ENCODE measurements at places on chromosomes 5 and 9.

DNA sequence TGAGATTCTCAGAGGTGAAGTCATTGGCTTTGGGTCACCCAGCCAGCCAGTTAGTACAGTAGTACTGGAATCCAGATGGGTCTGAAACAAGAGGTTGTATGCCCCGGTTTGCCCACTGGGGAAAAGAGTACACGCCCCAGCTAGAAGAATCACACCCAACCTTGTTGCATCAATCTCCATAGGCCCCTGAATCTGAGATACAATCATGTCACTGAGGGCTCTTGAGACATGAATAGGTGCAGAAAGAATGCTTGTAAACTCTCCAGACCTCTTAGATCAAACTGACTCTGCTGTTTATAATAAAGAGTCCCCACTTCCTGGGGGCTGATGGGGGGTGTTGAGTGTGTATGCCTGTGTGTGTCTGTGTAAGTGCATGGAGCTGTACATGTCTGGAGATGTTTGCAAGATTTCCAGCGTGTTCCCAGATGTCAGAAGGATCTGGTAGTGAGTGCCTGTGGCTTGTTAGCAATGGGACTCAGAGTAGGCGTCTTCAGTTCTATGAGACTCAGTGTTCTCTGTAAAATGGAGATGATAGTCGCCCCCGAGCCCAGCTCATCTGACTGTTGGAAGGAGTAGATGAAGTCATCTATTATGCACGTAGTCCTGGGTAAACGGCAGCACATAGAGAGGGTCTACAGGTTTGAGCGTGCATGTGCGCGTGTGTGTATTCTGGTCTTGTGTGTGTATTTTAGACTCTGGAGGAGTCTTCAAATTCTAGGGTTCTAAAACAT is 48.2 kb downstream of the COL27A1 start:
- DNase-seq = no peak

GRCh38 chr5:42301349-42301748 is 121.9 kb upstream of the GHR start:
- no peak for DNase-seq

GRCh38 chr9:9016597-9016996 is 1217.0 kb upstream of the DMAC1 start:
- no peak for DNase-seq

GRCh38 chr9:72826996-72827949 is 125.6 kb downstream of the ALDH1A1 start:
- no peak for DNase-seq

GRCh38 chr5:178535299-178536175 is 54.7 kb downstream of the COL23A1 start:
- DNase-seq = no peak

GRCh38 chr5:62653001-62653863 is 74.6 kb downstream of the LRRC70 start:
- no peak for DNase-seq

- DNase-seq = no peak
Measured at GRCh38 chr5:9474219-9475002, 71.5 kb downstream of the SEMA5A start.

GRCh38 chr9:93903886-93904648 is 51.1 kb downstream of the BARX1 start:
- DNase-seq = no peak

- DNase-seq = no peak
Measured at GRCh38 chr5:56025151-56025885, 30.6 kb upstream of the IL6ST start.

GRCh38 chr5:169599451-169599850 is 15.9 kb downstream of the SPDL1 start:
- no peak for DNase-seq

GRCh38 chr5:95445995-95446394 is 54.8 kb downstream of the FAM81B start:
- no peak for DNase-seq

DNA sequence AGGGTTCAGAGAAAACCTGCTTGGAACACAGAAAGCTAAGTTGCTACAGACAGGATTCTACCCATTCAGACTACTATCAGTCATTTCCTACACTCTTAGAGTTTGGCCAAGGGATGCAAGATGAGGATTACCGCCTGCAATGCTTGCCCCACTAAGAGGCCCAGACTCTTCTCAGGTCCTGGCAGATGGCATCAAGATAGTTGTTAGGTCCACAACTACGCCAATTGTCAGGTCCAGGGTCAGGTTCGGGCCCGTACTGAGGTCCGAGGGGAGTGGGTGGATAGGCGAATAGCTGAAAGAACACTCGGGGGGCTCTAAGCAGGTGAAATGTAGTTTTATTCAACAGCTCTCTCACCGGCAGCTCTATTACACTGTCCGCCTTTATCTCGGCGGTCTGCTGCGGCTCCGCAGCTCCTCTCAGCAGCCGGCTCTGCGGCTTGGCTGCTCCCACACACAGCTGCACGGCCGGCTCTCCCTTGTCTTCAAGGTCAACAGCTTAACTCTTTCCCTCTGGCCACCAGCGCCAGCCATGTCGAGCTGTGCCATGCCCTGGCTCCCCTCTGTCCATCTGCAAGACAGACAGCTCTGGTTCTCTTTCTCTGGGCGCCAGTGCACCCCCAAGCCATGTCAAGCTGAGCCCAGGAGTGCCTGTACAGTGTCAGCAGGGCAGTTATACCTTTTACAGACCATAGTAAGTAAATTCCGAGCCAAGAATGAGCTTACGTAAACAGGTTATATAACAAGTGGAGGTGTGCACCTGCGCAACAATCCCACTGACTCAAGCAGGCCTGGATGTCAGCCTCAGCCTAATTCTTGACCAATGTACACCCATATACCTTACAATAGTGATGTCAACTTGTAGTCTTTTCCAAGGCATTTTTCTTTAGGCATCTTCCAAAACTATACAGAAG is 24.0 kb downstream of the ENC1 start:
- no peak for DNase-seq

DNA sequence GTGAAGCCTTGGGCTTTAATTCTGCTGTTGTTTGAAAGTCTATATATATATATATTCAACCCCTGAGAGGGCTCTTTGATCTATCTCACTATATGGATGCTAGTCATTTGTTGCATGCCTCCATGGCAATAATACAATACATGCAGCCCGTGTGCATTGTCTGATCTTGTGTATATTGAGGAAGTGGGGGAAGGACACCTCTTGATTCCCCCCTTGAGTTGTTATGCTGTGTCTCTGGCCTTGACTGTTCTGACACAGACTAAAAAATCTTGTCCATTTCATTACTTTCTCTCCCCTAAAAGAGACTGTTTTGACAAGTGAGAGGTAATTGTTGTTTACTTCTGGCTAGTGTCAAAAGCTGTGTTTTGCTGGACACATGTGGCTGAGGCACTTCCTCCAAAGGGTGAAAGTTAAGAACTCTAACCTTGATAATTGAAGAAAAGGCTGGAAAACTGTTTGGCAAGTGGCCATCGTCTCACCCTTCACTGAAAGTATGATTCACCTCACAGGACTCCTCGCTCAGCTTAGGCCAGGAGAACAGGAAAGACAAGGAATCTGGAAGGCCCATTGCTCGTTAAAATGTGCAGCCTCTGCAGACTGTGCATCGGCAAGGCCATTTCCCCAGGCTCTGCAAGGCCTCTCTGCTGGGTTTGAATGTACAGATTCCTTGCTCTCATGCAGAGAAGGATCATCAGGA is 304.0 kb downstream of the PRELID2 start:
- DNase-seq = no peak

GRCh38 chr5:139658501-139658927 is 10.4 kb downstream of the CXXC5 start:
- DNase-seq = no peak

GRCh38 chr5:166062094-166062493 is 2229.4 kb upstream of the WWC1 start:
- no peak for DNase-seq

- no peak for DNase-seq
Measured at GRCh38 chr9:87375397-87376073, 122.1 kb upstream of the DAPK1 start.

DNA sequence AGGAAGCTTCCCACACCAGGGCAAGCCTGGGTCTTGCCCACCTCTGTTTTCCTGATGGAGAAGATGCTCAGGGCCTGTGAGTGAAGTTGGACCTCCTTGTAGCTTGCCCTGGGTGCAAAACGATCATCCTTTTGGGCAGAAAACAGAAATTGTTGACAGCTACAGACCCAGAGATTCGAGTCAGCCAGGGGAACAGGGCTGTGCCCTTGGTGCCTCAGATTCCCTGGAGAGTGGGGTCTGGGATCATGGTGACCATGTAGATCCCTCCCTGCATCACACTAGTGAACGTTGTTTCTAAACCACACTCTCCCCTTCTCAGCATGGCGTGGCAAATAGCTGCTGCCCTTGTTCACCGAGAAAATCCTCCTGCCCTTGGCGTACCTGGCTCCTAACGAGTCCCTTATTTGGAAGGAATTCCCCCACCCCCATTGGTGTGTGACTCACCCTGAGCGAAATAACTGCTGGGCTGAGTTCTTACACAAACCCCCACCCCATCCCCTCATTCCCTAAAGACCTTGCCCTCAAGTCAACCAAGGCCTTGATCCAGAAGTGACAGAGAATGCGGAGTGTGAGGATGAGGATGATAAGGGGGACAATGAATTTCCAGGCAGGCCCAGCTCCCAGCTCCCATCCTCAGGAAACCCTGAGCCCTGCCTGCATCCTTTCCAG is 1.1 kb upstream of the DCANP1 start:
- no peak for DNase-seq

- DNase-seq = no peak
Measured at GRCh38 chr5:59621477-59621876, 272.0 kb downstream of the PDE4D start.

DNA sequence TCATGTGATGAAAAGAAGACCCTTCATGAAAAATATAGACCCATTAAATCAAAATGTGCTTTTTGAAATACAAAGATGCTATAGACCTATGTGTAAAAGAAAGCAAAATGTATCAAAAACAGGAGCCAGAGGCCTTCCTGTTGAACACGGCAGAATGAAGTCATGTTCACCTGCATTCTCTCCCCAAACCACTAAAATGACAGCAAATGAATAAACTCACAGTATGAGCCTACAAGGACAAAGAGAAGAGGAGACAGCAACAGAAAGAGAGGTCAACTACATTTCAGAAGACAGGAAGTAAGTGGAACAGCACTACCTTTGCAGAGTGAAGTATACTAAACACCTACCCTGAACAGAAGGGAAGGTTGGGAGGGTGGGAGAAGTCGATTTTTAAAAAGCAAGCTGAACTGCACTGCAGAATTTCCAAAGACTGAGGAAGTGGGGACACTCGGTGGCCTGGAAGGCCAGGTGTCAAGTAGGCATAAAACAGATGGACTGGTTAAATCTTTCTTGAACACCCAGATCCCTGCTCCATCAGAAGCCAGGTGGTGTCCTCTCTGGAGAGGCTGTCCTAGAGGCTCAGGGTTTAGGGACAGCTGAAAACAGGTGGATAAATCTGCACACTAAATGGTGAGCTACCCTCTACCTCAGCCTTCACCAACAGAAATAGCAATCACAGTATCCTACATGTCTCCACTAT is 48.9 kb downstream of the MED27 start:
- no peak for DNase-seq

GRCh38 chr5:150342583-150342982 is 14.9 kb upstream of the TCOF1 start:
- no peak for DNase-seq

GRCh38 chr5:16690243-16690852 is 73.6 kb upstream of the RETREG1 start:
- DNase-seq = no peak

DNA sequence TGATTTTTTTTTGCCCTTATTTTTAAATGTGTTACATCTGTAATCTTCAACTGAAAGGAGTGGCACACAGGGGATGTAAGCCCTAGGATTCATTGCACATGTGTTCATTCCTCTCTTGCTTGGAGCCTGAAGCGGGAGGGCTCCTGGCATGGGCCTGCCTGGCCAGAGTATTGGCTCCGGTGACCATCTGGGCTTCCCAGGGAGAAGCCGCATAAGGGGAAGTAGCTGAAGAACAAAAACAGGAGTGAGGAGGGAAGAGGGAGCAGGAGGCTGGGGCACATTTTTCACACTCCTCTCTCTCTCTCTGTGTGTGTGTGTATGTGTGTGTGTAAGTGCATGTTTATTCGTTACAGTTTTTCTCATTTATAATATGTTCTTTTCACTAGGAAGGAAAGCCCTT is 269.9 kb downstream of the PRR16 start:
- DNase-seq = no peak

GRCh38 chr9:34177593-34178435 is 1.0 kb upstream of the UBAP1 start:
- no peak for DNase-seq

DNA sequence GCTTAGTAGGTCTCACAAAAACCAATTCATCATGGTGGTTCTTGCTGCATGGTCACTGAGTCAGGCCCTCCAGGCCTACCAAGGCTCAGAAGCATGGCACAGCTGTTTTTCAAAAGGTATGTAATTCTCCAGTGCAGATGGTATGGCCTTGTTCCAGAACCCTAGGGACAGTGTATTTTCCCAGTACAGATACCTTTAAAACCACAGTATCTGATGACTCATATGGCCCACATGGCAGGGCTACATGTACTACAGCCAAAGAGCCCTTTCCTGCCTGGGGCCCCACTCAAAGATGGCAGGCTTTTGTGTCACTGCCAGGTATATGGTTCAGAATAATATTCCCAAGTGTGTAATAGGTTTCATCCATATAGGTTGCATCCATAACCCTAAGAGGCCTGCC is 16.5 kb downstream of the CSF2 start:
- DNase-seq = no peak

DNA sequence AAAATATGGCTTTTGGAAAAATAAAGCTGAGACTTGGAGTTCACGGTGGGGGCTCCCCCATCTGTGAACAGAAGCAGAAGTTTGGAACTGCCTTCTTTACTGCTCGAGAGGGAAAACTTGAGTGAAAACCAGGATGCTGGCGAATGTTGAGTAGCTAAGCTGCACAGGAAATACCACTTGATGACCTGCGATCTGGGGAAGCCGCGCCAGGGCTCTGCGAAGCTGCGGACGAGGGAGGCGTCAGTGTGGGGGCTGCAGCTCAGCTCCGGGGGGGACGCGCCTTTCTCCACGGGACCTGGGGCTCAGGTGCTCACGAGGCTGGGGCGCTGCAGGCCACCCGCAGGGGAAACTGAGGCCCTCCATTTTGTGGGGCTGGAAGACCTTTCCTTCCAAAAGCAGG is 62.3 kb downstream of the TENT4A start:
- no peak for DNase-seq

GRCh38 chr5:56434986-56435385 is 201.9 kb upstream of the ANKRD55 start:
- no peak for DNase-seq

DNA sequence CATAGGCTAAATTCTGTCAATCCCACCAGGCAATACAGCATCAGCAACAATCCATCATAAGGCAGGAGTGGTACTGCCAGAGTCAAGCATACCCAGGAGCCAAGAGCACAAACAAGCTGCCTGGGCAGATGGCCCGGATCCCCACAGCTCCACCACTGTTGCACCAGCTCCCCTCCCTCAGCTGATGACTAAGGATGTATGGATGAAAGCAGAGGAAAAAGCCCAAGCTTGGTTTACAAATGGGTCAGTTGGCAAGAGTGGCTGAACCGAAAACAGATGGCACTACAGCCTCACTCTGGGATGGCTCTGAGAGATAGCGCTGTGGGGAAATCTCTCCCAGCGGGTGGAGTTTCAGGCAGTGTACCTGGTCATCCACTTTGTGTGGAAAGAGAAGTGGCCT is 29.4 kb downstream of the DROSHA start:
- no peak for DNase-seq
